ENCODE measurements at places on chromosomes 2 and 18. TPM values are rescaled to one million over a fixed set of nuclear protein-coding genes. Genes with fewer than 3 reads are reported as not detected.

MAP2 gene
- 215 TPM for total RNA-seq

MPP4 gene
- 0.22 TPM for total RNA-seq

RBM44 gene
- 1.1 TPM for total RNA-seq

ALPG gene
- not detected for total RNA-seq

MYO7B gene
- 4.3 TPM for total RNA-seq

PFN4 gene
- 1.5 TPM for total RNA-seq

HRH4 gene
- 0.20 TPM for total RNA-seq

PRSS56 gene
- 1.5 TPM for total RNA-seq

SCG2 gene
- 166 TPM for total RNA-seq

CHRND gene
- total RNA-seq: 0.10 TPM

CCDC74B gene
- 6.4 TPM for total RNA-seq

DNA sequence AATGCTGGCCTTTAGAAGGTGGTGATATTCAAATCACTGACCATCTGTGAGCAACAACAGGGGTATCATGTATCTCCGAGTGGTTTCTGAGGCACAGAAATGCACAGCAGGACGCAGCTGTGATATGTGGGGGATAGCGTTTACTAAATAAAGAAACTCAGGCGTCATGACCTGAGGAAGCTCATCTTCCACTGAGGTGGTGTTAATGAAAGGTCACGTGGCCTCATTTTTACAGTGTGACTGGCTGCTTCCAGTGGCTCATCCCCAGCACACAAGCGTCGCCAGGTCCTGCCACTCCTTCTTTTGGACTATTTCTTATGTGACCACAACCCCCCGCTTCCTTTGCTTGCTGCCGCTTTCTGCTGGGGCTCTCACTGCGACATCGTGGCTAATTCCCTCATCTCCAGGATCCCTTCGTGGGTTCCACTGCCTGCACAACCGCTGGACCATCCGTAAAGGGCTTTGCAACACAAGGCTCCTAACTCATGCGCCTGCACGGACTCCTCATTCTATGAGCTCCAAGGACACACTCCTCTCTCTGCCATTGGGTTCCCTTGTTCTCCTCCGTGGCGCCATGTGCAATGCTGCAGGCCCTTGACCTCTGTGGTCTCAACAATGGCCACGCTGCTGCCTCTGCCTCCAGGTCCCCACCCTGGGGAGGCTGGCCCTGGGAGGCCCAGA is 109.3 kb downstream of the MBP start:
- no peaks in the 10 kb centered on the region for H3K27me3 ChIP-seq
- peaks cover 8% of the 10 kb centered on the region for H3K36me3 ChIP-seq
- peaks cover 27% of the 10 kb centered on the region for H3K4me1 ChIP-seq
- H3K27ac ChIP-seq: no peak overlapping the region
- H3K4me3 ChIP-seq: no peak overlapping the region

- H3K27ac ChIP-seq: no peak overlapping the region
- DNase-seq: no peak
- H3K4me3 ChIP-seq: no peak overlapping the region
These were observed 202.1 kb upstream of the REV1 start for GRCh38 chr2:99691926-99692325.

DNA sequence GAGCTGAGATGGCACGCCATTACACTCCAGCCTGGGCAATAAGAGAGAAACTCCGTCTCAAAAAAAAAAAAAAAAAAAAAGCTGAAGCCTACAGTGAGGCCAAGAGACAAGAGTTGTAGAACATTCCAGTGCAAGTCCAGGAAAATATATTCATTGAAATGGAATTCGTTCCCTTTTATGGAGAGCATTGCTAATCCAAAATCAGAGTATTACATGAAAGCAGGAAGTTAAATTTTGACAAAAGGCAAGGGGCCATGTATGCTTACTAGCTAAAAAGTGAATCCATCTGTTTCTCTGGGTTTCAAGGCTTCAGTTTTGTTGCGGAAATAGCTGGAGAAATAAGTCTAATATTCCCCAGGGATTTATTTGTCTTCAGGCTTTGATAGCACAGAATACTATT is 471.7 kb downstream of the THSD7B start:
- H3K27ac ChIP-seq: no peak overlapping the region
- no peak overlapping the region for H3K4me3 ChIP-seq
- H3K27me3 ChIP-seq: no peaks in the 10 kb centered on the region
- H3K36me3 ChIP-seq: no peaks in the 10 kb centered on the region

DNA sequence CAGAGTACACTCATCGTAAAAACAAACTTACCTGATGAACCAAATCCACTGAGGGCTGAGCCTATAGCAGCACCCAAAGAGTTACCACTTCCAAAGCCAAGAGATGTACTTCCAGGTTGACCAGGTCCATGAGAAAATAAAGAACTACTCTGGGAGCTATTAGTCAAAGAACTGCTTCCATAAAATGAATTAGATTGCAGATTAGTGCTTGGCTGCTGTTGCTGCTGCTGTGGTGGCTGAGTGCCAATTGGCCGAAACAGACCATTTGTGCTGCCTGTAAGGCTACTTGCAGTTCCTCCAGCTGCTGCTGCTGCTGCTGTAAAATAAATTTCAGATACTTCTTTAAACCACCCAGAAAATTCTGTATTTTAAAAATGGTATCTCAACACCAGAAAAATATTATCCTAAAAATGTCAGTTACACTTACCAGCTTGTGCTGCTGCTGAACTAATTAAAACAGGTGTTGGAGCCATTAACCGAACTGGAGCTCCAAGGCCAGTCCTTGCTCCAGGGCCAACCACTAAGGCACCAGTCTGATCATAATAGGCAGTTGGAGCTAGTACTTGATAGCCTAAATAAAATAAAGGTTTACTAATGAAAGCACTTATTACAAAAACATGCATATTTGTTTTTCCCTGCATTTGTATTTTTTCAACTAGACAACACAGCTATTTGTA is 58.1 kb upstream of the SDC1 start:
- H3K4me1 ChIP-seq: peaks cover 6% of the 10 kb centered on the region
- no peak overlapping the region for H3K27ac ChIP-seq
- no peak overlapping the region for H3K4me3 ChIP-seq
- no peaks in the 10 kb centered on the region for H3K27me3 ChIP-seq
- peak; percentile 41 for DNase-seq

- no peak overlapping the region for H3K4me3 ChIP-seq
- no peaks in the 10 kb centered on the region for H3K27me3 ChIP-seq
- no peaks in the 10 kb centered on the region for H3K36me3 ChIP-seq
- H3K4me1 ChIP-seq: no peaks in the 10 kb centered on the region
These were observed 521.2 kb upstream of the FANCL start for GRCh38 chr2:58762176-58762781.

GRCh38 chr18:24003288-24003687 is 11.3 kb upstream of the TTC39C start:
- H3K4me3 ChIP-seq: no peak overlapping the region
- H3K36me3 ChIP-seq: no peaks in the 10 kb centered on the region
- H3K27me3 ChIP-seq: no peaks in the 10 kb centered on the region
- no peak for DNase-seq

DNA sequence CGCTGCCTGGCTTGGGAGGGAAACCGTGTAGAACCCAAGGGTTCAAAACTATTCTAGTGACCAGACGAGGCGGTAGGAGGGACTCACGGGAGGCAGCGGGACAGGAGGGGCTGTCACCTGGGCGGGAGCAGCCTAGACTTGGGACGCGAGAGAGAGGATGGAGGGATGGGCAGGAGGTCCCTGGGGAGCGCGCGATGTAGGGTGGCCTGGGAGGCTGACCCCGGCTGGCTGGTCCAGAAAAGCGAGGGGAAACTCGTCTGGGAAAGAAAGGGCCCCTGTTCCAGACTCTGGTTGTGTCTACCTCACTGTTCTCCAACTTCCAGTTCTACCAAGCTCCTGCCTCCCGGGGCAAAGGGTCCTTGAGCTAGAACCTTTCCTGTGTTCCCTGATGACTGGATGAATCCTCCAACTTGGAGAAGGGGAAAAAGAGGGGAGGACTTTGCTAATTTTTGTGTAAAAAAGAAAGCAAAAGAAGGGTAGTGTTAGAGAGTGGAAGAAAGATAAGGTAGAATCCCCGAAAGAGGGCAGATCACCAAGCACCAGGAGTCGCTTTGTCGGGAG is 1.4 kb downstream of the DOK6 start:
- peak overlapping the region; percentile 81 for H3K4me3 ChIP-seq
- DNase-seq: no peak
- H3K36me3 ChIP-seq: no peaks in the 10 kb centered on the region
- peaks cover 17% of the 10 kb centered on the region for H3K4me1 ChIP-seq
- H3K27me3 ChIP-seq: peaks cover 14% of the 10 kb centered on the region

- H3K4me1 ChIP-seq: peaks cover 15% of the 10 kb centered on the region
- DNase-seq: peak; percentile 58
- H3K27ac ChIP-seq: peak overlapping the region; percentile 37
- peaks cover 3% of the 10 kb centered on the region for H3K27me3 ChIP-seq
- no peaks in the 10 kb centered on the region for H3K36me3 ChIP-seq
These were observed 641 bp downstream of the MAPRE3 start for GRCh38 chr2:26970928-26971627.

DNA sequence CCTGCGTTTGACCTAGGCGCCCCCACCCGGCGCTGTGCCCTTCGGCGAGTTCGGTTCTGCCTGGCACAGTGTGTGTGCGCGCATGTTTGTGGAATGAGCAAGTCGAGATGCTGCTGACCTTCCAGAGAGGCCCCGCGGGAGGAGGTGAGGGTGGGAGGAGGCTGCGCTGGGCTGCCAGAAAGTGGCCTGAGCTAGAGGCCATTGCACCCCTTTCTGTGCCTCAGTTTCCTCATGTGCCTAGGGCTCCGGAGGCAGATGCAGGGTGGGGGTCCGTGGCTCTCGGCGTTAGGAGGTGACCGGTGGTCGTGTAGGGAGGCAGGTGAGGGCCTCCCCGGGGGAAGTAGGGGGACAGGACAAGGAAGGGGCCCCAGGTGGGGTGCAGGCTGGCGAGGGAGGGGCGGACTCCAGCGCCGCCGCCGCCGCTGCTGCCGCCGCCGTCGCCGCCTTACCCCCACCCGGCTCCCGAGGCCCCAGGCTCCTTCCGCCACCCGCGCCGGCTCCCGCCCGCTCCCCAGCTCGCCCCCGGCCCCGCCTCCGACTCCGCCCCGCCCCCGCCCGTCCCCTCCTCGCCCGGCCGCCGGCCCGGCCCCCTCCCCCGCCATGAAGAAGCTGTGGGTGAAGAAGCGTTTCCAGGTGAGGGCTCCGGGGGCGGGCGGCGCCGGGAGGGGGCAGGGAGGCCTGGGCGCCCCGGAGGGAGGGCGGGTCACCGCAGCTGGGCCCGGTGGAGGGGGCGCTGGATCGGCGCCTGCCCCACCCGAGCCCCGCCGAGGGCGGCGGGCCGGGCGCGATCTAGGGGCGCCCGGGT is 7.0 kb downstream of the SPEG start:
- H3K27me3 ChIP-seq: peaks cover 12% of the 10 kb centered on the region

GRCh38 chr2:135225781-135226180 is 173.7 kb downstream of the RAB3GAP1 start:
- DNase-seq: no peak
- no peak overlapping the region for H3K27ac ChIP-seq
- H3K4me3 ChIP-seq: no peak overlapping the region
- H3K36me3 ChIP-seq: no peaks in the 10 kb centered on the region
- no peaks in the 10 kb centered on the region for H3K27me3 ChIP-seq
- H3K4me1 ChIP-seq: no peaks in the 10 kb centered on the region

GRCh38 chr2:67048314-67048713 is 348.8 kb upstream of the ETAA1 start:
- no peak for DNase-seq
- H3K4me1 ChIP-seq: peaks cover 4% of the 10 kb centered on the region
- no peaks in the 10 kb centered on the region for H3K27me3 ChIP-seq
- H3K4me3 ChIP-seq: no peak overlapping the region
- no peaks in the 10 kb centered on the region for H3K36me3 ChIP-seq

GRCh38 chr2:225120186-225120585 is 77.9 kb upstream of the DOCK10 start:
- DNase-seq: peak; percentile 17
- no peaks in the 10 kb centered on the region for H3K36me3 ChIP-seq
- no peaks in the 10 kb centered on the region for H3K4me1 ChIP-seq
- no peak overlapping the region for H3K27ac ChIP-seq
- H3K4me3 ChIP-seq: no peak overlapping the region

- H3K4me1 ChIP-seq: peaks cover 9% of the 10 kb centered on the region
- H3K36me3 ChIP-seq: peaks cover 78% of the 10 kb centered on the region
- H3K27me3 ChIP-seq: no peaks in the 10 kb centered on the region
- no peak for DNase-seq
- no peak overlapping the region for H3K4me3 ChIP-seq
- no peak overlapping the region for H3K27ac ChIP-seq
These were observed 23.3 kb downstream of the CHST10 start for GRCh38 chr2:100394111-100394641.

- H3K27ac ChIP-seq: no peak overlapping the region
- H3K27me3 ChIP-seq: no peaks in the 10 kb centered on the region
- DNase-seq: no peak
- H3K4me3 ChIP-seq: no peak overlapping the region
- no peaks in the 10 kb centered on the region for H3K4me1 ChIP-seq
- H3K36me3 ChIP-seq: no peaks in the 10 kb centered on the region
These were observed 310.1 kb downstream of the EXOC6B start for GRCh38 chr2:72515696-72516095.

DNA sequence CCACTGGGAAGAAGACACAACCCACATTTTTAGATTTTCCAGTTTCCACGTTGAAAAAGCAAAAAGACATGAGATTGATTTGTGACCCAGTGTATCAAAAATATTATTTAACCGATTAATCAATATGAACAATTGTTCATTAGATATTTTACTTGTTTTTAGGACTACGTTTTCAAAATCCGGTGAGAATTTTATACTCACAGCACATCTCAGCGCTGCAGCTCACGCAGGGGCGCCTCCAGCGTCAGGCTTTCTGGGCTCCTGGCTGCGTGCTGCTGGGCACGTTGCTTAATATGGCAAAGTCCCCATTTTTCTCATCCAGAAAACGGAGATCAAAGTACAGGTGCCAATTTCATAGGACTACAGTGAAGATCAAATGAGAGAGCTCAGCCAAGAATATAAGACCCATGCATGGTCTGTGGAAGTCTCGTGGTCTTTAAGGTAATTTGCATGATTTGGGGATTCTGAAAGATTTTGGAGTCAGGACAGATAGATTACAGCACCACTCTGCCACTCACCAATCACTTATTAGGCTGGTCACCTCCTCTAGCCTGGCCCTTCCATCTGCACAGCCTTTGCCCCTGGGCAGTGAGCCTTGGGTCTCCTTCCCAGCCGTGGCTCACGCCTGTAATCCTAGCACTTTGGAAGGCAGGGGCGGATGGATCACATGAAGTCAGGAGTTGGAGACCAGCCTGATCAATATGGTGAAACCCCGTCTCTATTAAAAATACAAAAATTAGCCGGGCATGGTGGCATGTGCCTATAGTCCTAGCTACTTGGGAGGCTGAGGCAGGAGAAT is 36.2 kb downstream of the PTPN18 start:
- peaks cover 24% of the 10 kb centered on the region for H3K4me1 ChIP-seq
- H3K27ac ChIP-seq: peak overlapping the region; percentile 75
- no peak for DNase-seq
- H3K4me3 ChIP-seq: peak overlapping the region; percentile 64

DNA sequence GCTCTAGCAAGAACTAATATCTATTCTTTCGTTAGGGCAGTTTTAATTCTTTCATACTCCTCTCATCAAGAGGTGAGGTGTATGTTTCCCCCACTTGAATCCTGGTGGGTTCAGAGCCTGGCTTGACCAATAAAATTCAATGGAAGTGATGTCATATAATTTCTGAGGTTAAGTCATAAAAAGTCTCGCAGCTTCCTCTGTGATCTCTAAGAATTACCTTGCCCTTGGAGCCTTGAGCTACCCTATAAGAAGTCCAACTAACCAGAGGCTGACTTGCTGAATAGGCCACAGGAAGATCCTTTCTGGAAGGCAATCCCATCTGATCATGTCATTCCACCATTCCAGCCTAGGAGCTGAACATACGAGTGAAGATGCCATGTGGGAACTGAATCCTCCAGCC is 26.1 kb upstream of the INO80D start:
- no peaks in the 10 kb centered on the region for H3K4me1 ChIP-seq
- H3K27ac ChIP-seq: no peak overlapping the region
- H3K4me3 ChIP-seq: no peak overlapping the region
- no peak for DNase-seq
- peaks cover 9% of the 10 kb centered on the region for H3K36me3 ChIP-seq

Measured in spinal cord (tissue), 10 donors.